ENCODE measurements at places on chromosomes 6 and 20.

DNA sequence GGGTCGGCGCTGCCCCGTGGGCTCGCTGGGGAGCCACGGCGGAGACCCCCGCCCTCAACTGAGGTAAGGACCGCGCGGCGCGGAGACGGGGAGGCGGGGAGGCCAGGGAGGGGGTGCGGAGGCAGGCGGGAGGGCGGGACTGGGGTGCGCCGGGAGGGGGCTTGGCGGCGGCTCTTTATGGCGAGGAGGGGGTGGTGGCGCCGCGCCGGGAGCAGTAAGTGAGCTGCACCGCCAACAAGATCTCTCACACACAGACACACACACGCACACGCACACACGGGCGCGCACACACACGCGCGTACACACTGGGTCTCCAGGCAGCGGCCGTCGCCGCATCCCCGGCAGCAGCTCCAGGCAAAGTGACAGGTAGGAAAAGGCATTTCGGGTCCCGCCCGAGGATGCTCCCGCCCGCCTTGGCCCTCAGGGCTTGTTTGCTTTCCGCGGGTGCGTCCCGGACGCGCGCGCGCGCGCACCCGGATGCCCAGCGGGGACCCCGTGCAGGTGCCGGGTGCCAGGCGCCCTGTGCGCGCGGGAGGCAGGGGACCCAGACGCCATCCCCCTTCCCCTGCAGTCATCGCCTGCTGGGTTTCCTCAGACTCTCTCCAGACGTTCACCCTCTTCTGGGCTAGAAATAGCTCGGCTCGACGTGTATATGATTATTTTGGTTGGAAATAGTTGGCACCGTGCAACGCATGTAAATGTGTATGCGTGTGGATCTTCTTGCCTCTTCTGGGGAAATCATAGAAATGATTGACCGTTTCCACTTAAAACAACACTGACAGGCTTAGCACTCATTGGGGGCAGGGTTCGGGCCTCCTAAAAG is at the start of gene PLCB4:
Gene PLCB4 (plus strand): TSS at position 247 of the 823 bp plus-strand sequence. CDS start 238,728 bp downstream, outside the sequence.
- peak; percentile 33 for DNase-seq

- DNase-seq, result peak; percentile 24
Observed at GRCh38 chr6:154197196-154197860, 158.3 kb downstream of the OPRM1 start.

DNA sequence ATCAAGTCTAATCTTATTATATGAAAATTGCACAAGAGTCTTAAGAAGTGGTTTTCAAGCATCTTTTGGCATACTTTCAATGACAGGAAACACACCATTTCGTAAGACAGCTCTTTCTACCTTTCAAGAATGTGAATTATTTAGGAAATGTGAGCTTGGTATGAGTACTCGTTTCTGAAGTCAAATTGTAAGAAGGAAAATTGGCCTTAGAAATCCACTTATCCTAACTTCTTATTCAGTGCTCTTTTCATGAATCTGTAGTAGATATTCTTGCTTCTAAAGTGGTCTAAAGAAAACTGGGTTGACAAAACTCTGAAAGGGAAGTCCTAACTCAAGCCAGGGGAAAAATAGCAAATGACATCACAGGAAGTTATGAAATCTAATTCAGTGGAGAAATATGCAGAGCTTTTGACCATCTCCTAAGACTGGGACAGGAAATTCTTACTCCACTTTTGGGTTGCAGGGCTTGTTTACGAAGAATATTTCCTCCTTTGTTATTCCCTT is 38.5 kb upstream of the OGFRL1 start:
- DNase-seq, result peak; percentile 94

DNA sequence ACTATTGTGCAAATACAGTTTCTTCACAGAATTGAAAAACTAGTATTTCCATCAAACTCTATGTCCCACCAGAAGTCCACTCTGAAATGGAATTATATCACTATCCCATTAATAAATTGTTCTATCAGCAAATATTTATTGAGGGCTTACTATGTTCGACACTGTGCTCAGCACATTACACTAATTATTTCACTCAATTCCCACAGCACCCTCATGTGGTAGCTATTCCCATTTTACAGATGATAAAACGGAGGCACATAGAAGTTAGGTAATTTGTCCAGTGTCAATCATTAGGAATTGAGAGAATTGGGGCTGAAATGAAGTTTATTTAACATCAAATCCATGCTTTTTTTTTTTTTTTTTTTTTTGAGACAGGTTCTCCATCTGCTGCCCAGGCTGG is 52.5 kb downstream of the MKKS start:
- no peak for DNase-seq

GRCh38 chr6:113414511-113414910 is 442.6 kb upstream of the MARCKS start:
- DNase-seq, result peak; percentile 67

DNA sequence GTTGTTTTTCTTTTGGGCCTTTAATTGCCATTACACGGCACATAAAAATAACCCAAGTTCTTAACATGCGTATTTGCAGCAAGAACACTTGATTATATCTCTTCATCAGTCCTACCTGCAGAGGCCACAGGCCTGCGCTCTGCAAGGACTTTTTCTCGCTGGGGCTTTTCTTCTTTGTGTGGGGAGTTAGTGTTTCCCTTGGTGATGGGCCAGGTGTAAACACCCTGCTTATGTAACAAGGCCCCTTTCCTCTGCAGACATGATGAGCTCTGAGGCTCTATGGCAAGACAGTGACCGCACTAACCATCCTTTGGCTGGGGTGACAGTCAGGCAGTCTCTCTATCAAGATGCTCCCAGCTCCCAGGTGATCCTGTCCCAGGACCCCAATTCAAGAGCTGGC is 97.8 kb upstream of the PCSK2 start:
- DNase-seq, result no peak

DNA sequence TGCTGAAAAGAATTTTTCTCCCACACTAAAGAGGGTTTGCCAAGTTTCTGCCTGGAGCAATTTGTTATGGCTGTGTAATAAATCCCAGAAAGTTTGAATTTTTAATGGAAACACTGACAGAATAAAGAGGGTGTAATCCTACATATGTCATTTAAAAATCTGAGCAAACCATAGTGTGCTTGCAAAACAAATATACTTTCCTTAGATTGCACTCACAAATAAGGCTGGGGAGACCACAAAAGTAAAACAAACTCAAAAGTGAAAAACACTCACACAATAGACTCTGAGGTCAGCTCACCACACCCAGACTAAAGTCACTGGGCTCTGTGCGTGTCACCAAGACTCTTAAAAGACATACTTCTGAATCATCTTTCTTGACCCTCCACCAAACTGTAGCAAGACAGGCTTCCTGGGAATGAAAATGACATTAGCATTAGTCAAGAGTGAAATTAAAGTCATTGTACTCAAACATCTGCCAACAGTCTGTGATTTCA is 4.8 kb upstream of the ATXN1 start:
- peak; percentile 77 for DNase-seq
